ENCODE measurements at places on chromosomes 1 and 21.

GRCh38 chr1:153977250-153978240, at the start of gene JTB:
JTB (minus strand) TSS chr1:153977674; CDS start chr1:153977252, 422 bp downstream.
- DNase-seq, result peak; percentile 93
- H3K27me3 ChIP-seq, result no peaks in the 10 kb centered on the region
- no peaks in the 10 kb centered on the region for H3K36me3 ChIP-seq
- peak within 1 kb of the TSS; percentile 93 for H3K27ac ChIP-seq
- peaks cover 14% of the 10 kb centered on the region for H3K4me1 ChIP-seq

DNA sequence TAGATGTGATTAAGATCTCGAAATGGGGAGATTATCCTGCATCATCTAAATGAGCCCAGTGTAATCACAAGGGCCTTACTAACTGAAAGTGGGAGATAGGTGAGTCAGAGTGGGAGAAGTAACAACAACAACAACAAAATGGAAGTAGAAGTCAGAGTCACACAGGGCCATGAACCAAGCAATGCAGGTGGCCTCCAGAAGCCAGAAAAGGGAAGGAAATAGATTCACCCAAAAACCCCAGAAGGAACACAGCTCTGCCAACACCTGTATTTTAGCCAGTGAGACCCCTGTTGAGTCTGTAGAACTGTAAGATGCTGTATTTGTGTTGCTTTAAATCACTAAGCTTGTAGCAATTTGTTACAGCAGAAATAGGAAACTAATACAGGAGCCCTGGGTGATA, 4.1 kb downstream of the TAGLN2 start:
- H3K27me3 ChIP-seq, result no peaks in the 10 kb centered on the region
- H3K27ac ChIP-seq, result no peak overlapping the region
- no peak for DNase-seq
- no peaks in the 10 kb centered on the region for H3K36me3 ChIP-seq
- H3K4me1 ChIP-seq, result peaks cover 32% of the 10 kb centered on the region

DNA sequence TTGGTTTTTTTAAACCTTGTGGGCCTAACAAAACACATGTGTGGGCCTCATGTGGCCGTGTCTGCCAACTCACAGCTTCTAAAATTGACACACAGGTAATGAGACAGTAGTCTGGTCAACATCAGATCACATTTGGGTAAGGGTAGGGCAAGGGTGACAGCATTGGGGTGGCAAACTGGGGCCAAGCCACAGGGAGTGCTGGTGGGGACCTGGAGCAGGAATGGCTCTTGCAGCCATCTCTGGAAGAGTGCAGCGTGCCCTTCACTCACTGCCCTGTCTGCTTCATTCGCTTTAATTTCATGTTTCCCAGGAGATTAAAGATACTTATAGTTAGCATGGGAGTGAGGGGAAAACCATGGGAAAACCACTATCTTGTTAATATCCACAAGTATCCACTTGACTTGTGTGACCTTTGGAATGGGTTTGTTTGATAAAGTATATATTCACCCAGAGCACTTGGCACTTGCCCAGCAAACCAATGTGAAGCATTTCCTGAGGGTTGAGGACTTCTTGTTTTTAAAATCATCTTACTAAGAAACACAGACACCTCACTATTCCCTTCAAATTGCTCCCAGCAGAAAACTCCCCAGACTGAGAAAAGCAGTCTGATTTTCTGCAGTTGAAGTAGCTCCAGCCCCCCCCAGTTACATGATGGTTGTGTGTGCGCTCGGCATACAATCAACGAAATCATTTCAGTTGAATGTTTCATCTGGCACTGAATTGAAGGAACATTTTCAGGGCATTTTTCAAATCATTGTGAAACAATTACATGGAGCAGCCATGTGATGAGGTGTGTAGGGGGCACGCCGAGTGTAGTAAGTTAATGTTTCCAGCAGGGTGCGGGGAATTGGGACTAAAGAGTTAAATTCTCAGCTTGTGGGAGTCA, 175.7 kb downstream of the VPS13D start:
- H3K4me3 ChIP-seq, result no peak overlapping the region
- peak overlapping the region; percentile 78 for H3K27ac ChIP-seq
- H3K36me3 ChIP-seq, result no peaks in the 10 kb centered on the region
- DNase-seq, result peak; percentile 22

DNA sequence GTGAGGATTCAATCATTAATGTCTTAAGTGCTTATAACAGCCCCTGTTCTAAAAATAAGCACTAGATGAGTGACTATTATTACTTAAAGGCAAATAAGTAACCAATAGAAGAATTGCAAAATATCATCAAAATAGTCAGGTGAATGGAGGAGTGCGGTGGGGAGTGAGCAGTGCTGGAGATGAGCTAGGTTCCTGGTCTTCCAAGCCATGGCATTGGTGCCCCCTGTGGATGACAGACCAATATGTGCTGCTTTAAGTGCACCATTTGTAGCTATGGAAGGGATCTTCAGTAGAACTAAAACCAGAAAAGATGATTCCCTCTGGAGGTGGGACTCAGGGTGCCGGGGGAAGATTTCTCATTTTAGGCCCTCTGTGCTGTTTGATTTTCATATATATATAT, 46.1 kb upstream of the SLC30A1 start:
- H3K27me3 ChIP-seq, result no peaks in the 10 kb centered on the region
- H3K4me1 ChIP-seq, result peaks cover 2% of the 10 kb centered on the region
- DNase-seq, result no peak
- no peak overlapping the region for H3K4me3 ChIP-seq
- H3K27ac ChIP-seq, result no peak overlapping the region
- H3K36me3 ChIP-seq, result no peaks in the 10 kb centered on the region

- no peaks in the 10 kb centered on the region for H3K4me1 ChIP-seq
- no peak overlapping the region for H3K4me3 ChIP-seq
- H3K27me3 ChIP-seq, result no peaks in the 10 kb centered on the region
- no peak for DNase-seq
Observed at GRCh38 chr1:32825181-32825580, 7.7 kb downstream of the S100PBP start.

DNA sequence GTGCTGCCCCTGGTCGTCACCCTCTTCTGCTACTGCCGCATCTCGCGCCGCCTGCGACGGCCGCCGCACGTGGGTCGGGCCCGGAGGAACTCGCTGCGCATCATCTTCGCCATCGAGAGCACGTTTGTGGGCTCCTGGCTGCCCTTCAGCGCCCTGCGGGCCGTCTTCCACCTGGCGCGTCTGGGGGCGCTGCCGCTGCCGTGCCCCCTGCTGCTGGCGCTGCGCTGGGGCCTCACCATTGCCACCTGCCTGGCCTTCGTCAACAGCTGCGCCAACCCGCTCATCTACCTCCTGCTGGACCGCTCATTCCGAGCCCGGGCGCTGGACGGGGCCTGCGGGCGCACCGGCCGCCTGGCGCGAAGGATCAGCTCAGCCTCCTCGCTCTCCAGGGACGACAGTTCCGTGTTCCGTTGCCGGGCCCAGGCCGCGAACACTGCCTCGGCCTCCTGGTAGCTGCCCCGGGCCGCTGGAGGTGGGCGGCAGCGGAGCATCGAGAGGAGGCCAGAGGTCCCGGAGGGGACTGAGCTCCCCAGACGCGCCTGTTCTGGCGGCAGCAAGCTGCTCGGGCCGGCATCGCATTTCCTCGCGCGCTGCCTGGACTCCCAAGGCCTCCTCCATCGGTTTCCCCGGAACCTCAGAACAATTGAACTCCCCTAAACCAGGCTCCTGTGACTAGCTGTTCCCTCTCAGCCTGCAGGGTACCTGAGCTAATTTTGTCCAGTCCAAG, 1.1 kb downstream of the GPR25 start:
- H3K4me3 ChIP-seq, result no peak overlapping the region
- DNase-seq, result no peak
- no peaks in the 10 kb centered on the region for H3K27me3 ChIP-seq
- H3K36me3 ChIP-seq, result no peaks in the 10 kb centered on the region
- no peaks in the 10 kb centered on the region for H3K4me1 ChIP-seq

GRCh38 chr1:195909061-195909460, 699.2 kb downstream of the KCNT2 start:
- H3K27me3 ChIP-seq, result no peaks in the 10 kb centered on the region
- no peaks in the 10 kb centered on the region for H3K4me1 ChIP-seq
- no peak overlapping the region for H3K27ac ChIP-seq
- no peak overlapping the region for H3K4me3 ChIP-seq

- H3K4me1 ChIP-seq, result no peaks in the 10 kb centered on the region
- no peak overlapping the region for H3K27ac ChIP-seq
- no peak for DNase-seq
- no peak overlapping the region for H3K4me3 ChIP-seq
- H3K27me3 ChIP-seq, result no peaks in the 10 kb centered on the region
- no peaks in the 10 kb centered on the region for H3K36me3 ChIP-seq
Observed at GRCh38 chr1:195185736-195186135, 1422.5 kb downstream of the KCNT2 start.

GRCh38 chr21:43991447-43991991, 20.6 kb upstream of the TRAPPC10 start:
- H3K27ac ChIP-seq, result no peak overlapping the region
- H3K4me1 ChIP-seq, result no peaks in the 10 kb centered on the region
- no peaks in the 10 kb centered on the region for H3K27me3 ChIP-seq

DNA sequence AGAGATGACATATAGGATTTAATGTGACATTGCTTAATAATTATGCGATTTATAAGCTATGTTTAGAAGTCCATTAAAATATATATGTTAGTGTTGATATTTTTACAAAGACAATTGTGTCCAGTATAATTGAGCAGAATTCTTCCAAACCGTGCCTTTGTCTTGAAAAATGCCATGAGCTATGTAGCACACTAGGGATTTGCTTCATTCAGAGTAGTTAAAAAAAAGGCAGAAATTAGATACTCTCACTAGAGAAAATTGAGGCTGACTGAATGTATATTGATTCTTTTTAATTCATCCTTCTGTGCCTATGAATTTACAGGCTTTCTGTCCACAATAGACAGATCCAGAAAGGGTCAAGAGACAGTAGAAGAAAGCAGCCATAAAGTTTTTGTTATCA, 429.0 kb downstream of the NEGR1 start:
- no peak overlapping the region for H3K4me3 ChIP-seq
- no peaks in the 10 kb centered on the region for H3K4me1 ChIP-seq
- DNase-seq, result no peak
- H3K27me3 ChIP-seq, result no peaks in the 10 kb centered on the region
- no peaks in the 10 kb centered on the region for H3K36me3 ChIP-seq
- no peak overlapping the region for H3K27ac ChIP-seq

DNA sequence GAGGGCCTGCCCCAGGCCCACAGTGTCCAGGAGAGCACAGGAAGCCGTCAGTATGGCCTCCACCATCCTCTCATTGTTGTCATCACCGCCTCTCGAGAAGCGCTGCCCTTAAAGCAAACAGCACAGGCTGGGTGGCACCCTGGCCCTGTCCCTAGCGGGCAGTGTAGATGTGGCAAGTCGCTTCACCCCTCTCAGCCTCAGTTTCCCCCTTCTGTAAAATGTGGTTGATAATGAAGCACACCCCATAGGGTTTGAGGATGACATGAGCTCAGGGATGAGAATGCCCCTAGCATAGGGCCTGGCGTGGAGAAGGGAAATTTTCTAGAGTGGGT, 13.4 kb downstream of the PLA2G2F start:
- H3K27ac ChIP-seq, result no peak overlapping the region
- DNase-seq, result no peak
- no peaks in the 10 kb centered on the region for H3K36me3 ChIP-seq
- H3K4me3 ChIP-seq, result no peak overlapping the region
- H3K27me3 ChIP-seq, result no peaks in the 10 kb centered on the region

DNA sequence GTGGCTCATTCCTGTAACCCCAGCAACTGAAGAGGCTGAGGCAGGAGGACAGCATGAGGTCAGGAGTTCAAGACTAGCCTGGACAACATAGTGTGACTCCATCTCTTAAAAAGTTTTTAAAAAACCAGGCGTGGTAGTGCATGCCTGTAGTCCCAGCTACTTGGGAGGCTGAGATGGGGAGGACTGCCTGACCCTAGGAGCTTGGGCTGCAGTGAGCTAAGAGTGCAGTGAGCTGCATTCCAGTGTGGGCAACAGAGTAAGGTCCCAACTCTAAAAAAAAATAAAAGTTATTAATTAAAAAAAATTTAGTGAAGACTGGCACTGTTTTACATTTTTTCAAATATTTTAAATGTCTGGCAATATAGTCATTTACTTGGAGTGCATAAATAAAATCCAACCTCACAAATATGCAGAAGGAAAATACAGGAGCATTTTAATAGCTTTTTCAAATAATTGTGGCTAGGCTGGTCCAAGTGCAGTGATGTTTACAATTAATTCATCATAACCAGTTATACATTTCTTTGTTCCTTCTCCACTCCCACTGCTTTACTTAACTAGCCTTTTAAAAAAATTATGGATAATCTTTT, 10.8 kb downstream of the ZBTB8OS start:
- no peaks in the 10 kb centered on the region for H3K27me3 ChIP-seq
- no peak overlapping the region for H3K27ac ChIP-seq
- no peaks in the 10 kb centered on the region for H3K36me3 ChIP-seq
- no peak overlapping the region for H3K4me3 ChIP-seq
- no peaks in the 10 kb centered on the region for H3K4me1 ChIP-seq

DNA sequence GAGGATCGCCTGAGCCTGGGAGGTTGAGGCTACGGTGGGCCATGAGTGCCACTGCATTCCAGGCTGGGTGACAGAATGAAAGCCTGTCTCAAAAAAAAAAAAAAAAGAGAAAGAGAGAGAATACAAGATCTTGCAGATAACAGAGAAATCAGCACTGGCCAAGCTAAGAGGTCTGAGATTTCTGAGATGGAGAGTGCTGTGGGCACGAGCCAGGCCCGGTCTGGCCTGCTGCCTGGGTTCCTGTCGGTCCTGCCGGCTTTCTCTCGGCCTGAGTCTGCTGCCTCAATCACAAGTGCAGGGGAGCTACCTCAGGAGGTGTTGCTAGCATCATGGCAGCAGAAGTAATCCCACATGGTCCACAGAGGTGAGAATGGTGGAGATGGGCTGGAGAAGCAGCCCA, 19.0 kb downstream of the ADORA1 start:
- H3K27me3 ChIP-seq, result no peaks in the 10 kb centered on the region
- DNase-seq, result no peak
- no peak overlapping the region for H3K4me3 ChIP-seq
- H3K4me1 ChIP-seq, result no peaks in the 10 kb centered on the region
- no peaks in the 10 kb centered on the region for H3K36me3 ChIP-seq
- no peak overlapping the region for H3K27ac ChIP-seq

GRCh38 chr1:160437432-160438316, 37.3 kb downstream of the VANGL2 start:
- H3K27me3 ChIP-seq, result peaks cover 5% of the 10 kb centered on the region
- no peaks in the 10 kb centered on the region for H3K4me1 ChIP-seq
- no peak overlapping the region for H3K4me3 ChIP-seq
- H3K36me3 ChIP-seq, result no peaks in the 10 kb centered on the region
- H3K27ac ChIP-seq, result no peak overlapping the region
- DNase-seq, result no peak

DNA sequence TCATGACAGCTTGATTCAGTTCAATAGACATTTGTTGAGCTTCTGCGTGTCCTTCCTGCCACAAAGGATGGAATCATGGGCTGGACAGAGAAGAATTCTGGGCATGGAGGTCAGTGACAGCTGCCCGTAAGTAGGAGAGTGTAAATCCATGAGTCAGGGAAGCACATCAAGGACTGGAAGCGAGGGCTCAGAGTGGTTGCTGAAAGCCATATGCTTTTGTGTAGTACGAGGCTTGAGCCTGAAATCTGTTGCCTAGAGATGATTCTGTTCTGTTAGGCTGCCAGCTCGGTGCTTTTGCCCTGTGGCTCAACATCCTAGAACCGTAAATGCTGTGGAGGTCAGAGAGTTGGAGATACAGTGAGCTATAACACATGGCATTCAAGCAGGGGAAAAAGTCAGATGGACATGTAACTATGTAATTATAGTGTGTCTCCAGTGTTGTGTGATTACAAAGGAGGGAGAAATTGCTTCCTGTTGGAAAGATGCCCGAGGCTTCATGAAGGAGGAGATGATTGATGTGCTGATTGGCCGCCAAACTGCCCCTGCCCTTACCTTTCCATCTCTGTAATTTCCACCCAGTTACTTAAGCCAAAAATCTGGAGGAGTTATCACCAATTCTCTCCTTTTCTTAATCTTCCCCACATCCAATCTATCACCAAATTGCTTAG, 92.8 kb upstream of the CACNA1E start:
- H3K4me1 ChIP-seq, result no peaks in the 10 kb centered on the region
- peaks cover 7% of the 10 kb centered on the region for H3K27me3 ChIP-seq
- H3K27ac ChIP-seq, result no peak overlapping the region
- DNase-seq, result no peak
- no peak overlapping the region for H3K4me3 ChIP-seq

Data from hepatocyte (in vitro differentiated cells).